ENCODE measurements at places on chromosomes 13 and 19.

DNA sequence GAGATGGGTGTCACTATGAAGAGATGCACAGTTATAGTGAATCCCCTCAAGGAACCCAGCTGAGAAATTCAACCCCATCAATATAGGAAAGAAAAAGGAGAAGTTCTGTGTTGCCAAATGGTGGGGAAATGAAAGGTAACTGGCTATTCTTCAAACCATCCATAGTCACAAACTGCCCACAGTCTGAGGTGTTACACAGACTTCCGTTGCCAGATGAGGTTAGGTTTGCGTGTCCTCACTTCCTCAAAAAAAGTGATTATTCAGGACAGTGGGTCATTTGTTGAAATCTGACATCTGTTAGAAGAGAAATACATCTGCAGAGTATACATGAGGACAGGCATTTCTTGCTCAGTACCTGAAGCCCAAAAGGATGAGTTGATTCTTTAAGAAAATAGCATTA, 9.0 kb downstream of the SIGLEC5 start:
- no peak for DNase-seq

DNA sequence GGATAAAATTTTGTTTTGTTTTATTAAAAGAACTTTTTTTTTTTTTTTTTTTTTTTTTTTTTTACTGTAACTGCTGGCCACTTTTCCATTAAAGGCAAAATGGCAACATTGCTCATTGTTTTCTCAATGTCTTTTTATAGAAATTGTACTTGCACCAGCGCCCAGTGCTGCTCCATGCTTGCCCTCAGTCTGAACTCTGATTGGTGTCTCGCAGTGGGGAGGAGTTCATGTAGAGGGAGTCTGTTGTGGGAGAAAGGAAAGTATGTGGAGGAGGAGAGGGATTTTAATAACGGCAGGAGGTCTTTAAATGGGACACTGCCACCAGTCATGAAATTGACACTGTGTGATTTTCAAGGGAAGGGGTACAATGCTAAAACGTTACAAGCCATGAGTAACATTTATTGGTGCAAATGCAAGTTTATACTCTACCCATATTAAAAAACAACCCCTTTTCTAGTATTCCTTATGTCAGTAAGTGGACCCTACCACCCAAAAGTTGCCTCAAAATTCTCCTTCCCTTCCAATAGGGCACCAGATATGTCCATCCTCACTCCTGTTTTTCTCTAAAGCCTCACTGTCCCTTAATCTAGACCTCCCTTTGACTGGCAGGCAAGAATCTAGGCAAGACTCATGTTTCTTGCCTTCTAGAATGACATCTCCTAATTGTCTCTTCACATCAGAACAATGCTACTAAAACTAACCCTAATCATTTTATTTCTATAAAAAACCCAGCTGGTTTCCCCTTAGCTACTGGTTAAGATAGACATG, 3.2 kb downstream of the RASL11A start:
- no peak for DNase-seq

- DNase-seq: no peak
These were observed 4.9 kb upstream of the ERCC1 start for GRCh38 chr19:45428384-45429231.

GRCh38 chr19:19068659-19069654, 5.2 kb downstream of the SLC25A42 start:
- DNase-seq: no peak

DNA sequence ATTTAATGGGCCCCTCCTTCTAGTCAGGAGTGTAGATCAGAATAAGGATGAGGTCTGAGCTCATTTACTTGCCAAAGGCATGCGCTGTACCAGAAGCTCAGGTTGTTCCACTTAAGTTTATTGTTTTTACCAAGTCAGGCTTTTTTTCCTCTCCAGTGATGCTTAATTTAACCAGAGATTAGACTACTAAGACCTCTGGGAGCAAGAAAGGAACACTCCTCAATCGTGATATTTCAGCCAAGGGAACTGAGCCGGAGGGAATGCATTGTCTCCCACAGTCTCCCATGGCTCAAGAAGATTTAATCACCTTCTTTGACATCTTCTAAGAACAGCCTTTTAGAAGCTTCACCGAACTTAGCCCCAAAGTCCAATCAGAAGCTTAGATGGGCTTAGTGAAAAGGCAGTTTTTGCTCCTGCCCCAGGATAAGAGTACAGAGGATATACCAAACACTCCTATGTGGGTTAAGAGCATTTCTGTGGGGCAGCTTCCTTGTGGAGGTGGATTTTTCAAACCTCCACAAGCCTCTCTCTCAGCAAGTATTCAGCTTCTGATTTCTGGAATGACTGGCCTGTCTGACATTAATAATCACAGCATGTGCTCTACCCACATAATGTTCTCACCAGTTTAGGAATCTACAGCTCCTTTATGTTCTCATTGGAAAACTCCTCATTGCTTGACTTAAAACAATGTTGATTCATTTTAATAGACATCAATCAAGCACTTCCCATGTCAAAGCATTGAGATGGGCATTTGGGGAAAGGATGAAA, 322.7 kb downstream of the SUCLA2 start:
- DNase-seq: no peak

DNA sequence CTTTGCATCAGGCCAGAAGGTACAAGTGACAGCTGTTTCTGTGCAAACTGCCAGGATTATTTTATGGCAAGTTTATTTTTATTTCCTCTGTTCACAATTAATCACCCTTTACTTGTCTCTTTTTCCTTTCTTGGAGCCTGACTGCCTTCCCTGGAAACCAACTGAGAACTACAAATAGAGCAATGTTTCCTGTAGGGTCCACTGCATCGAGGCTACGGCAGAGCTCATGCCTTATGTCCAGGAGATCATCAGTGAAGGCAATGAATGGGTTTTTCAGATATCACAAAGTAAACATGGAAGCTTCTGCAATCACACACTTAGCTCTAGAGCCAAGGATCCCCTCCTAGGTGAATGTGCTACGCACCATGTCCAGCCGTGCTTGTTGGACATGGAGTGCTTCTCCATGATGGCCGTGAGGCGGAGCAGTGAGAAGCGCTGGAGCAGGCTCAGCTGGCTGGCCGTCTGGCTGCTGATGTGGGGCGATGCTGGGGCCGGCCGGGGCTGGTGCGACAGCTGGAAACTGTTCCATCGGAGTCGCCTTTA, 110.9 kb downstream of the KL start:
- DNase-seq: no peak

GRCh38 chr13:65414187-65414586, 1815.9 kb downstream of the PCDH9 start:
- DNase-seq: no peak

DNA sequence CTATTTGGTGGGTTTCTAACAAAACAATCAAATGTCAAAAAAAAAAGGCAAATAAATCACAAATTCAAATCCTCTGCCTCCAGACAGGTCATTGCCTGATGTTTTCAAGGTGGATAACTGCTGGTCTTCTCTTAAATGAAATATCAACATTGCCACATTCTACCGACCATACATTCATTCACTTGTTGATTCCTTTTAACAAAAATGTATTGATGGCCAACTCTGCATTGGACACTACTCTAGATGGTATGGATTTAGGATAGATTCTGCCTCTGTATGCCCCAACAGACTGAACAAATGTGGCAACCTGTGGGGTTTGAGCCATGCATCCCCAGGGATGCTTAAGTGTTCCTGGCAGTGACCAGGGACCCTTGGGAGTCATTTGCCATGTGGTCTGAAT, 87.6 kb upstream of the STK24 start:
- DNase-seq: no peak

DNA sequence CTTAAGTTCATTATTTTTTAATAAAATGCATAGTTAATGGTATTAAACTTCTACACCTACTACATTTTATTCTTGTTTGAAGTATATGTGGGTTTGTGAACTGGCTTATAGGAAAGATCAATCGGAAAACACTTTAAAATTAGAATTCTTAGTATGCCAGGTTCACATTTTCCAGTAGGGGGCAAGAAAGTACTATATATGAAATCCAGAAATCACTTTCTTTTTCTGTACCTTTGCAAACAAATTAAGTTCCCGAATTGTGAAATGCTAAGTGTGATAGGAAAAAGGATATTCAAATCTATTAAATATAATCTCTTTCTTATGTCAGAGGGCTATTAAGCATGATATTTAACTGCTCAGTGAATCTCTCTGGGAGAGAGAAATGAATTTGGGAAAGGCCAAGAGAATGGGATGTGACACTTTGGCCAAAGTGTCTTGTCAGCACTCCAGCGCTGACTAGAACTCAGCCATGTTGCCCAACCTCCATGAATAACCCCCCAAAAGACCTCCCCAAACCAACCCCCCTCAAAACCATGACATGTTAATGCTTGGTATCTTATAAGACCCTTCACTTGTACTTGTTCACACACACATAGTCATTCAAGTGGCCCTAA, 122.6 kb upstream of the SLC10A2 start:
- peak; percentile 47 for DNase-seq
